ENCODE measurements at places on chromosomes 12 and 14. TPM values are rescaled to one million over a fixed set of nuclear protein-coding genes. Genes with fewer than 3 reads are reported as not detected.

PA2G4 gene
- 213 TPM for total RNA-seq

ALG10B gene
- 17.1 TPM for total RNA-seq

CCDC196 gene
- not detected for total RNA-seq

BMP4 gene
- 1.3 TPM for total RNA-seq

ANO2 gene
- total RNA-seq, result 1.9 TPM

C3AR1 gene
- total RNA-seq, result not detected

GALNT16 gene
- 18.5 TPM for total RNA-seq

C1QL4 gene
- 0.63 TPM for total RNA-seq

NEK9 gene
- total RNA-seq, result 113 TPM

DLK1 gene
- total RNA-seq, result 4.4 TPM

POTEG gene
- total RNA-seq, result not detected

SLC39A5 gene
- 0.65 TPM for total RNA-seq

ARHGDIB gene
- total RNA-seq, result 1.5 TPM

TAS2R50 gene
- total RNA-seq, result 1.0 TPM

LARP4 gene
- total RNA-seq, result 64.6 TPM

HHIPL1 gene
- total RNA-seq, result 2.3 TPM

MRPL42 gene
- 121 TPM for total RNA-seq

VAMP1 gene
- total RNA-seq, result 9.8 TPM

MSI1 gene
- total RNA-seq, result 224 TPM

MYH7 gene
- not detected for total RNA-seq

DAO gene
- not detected for total RNA-seq

PDE3A gene
- 2.4 TPM for total RNA-seq

PHLDA1 gene
- total RNA-seq, result 30.9 TPM

VASH1 gene
- total RNA-seq, result 72.0 TPM

PNN gene
- 128 TPM for total RNA-seq

PLEKHG7 gene
- total RNA-seq, result not detected

RIC8B gene
- total RNA-seq, result 33.8 TPM

BCL2L14 gene
- 1.2 TPM for total RNA-seq

CMTM5 gene
- 3.1 TPM for total RNA-seq

CLEC4D gene
- total RNA-seq, result not detected

TMEM179 gene
- 19.4 TPM for total RNA-seq

C12orf54 gene
- total RNA-seq, result not detected

NGB gene
- not detected for total RNA-seq

TPPP2 gene
- total RNA-seq, result not detected

BDKRB2 gene
- total RNA-seq, result 0.18 TPM

CLEC6A gene
- total RNA-seq, result not detected

PYGL gene
- 45.3 TPM for total RNA-seq

NFKBIA gene
- total RNA-seq, result 30.3 TPM

NXPH4 gene
- 0.71 TPM for total RNA-seq

IQSEC3 gene
- 1.1 TPM for total RNA-seq

SLC4A8 gene
- 30.9 TPM for total RNA-seq

MAP1LC3B2 gene
- total RNA-seq, result 0.82 TPM

GYS2 gene
- total RNA-seq, result not detected

DIO2 gene
- total RNA-seq, result 0.41 TPM

OR4E2 gene
- total RNA-seq, result not detected

SERPINA10 gene
- not detected for total RNA-seq

KIF5A gene
- total RNA-seq, result 16.9 TPM
